ENCODE measurements at places on chromosomes 11 and 22.

DNA sequence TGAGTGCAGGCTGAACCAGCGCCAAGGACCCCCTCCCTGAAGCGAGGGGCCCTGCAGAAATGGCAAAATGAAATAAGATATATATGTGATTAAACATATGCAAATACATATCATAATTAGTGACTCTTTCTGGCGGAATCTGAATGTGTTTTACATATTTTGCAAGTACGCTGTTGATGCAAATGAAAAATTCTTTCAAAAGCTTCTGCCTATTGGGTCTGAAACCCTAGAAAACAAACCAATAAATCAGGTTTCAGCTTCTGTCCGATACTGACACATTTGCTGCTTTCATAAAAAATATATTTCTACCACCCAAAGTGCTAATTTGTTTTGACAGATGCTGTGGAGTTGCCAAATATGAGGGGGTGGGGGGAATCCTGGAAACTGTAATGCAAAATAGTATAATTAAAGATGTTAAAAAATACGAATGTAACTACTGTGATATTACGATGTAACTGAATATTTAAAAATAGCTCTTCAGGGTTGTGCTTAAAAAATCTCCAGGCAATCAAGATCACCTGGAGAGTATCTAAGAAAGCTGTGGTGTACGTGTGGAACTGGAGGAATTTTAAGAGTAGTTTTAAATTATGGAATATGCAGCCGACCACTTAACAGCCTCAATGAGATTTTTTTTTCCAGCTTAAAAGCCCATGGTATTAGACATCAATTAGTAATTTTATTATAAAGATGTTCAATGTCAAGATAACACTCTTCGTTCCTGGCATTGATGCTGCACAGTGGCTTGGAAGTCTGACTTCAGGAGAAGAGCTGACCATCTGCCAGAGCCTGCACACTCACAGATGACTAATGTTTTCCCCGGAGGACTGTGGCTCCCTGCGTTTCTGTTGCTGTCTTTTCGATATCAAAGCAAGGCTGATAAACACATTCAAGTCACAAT lies 122.2 kb upstream of the RCN1 start:
- no peak for DNase-seq

GRCh38 chr11:6437423-6437822 lies 3.4 kb downstream of the HPX start:
- no peak for DNase-seq

DNA sequence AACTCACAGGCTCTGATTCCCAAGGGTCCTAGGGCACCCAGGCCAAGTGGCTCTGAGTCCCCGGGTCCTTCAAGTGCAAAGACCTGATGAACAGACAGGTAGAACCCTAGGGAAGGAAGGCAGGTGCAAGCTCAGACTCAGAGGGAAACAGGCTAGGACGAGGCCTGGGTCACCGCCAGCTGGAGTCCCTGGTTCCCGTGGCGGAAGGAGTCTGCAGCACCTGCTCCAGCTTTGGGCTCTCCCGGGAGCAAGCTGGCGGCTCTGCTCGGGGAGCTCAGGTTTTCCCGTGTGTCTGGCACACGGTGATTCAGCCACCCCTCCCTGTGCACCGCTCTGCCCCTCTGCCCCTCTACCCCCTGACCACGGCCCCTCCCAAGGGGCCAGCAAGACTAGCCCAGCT lies 59.8 kb downstream of the WNT7B start:
- DNase-seq, result no peak

DNA sequence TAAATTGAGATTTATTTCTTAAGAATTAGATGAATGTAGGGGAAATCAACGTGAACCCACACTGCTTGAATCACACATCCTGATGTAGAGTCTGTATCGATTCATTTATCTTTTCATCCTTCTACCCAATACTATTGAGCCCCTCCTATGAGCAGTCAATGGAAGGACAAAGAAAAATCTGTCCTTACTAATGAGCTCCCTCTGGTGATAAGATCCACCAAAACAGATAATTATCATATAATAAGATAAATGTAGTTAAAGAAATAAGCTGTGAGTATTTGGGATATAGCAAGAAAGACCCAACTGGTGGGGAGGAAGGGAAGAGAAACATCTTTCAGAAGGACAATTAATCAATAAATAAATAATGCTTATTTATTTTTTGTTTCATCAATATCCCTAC lies 385.1 kb upstream of the CCDC90B start:
- no peak for DNase-seq

GRCh38 chr11:2466869-2467694 lies 22.3 kb downstream of the KCNQ1 start:
- DNase-seq, result no peak

- DNase-seq, result no peak
Measured at GRCh38 chr11:61701242-61701886, 21.2 kb downstream of the DAGLA start.

DNA sequence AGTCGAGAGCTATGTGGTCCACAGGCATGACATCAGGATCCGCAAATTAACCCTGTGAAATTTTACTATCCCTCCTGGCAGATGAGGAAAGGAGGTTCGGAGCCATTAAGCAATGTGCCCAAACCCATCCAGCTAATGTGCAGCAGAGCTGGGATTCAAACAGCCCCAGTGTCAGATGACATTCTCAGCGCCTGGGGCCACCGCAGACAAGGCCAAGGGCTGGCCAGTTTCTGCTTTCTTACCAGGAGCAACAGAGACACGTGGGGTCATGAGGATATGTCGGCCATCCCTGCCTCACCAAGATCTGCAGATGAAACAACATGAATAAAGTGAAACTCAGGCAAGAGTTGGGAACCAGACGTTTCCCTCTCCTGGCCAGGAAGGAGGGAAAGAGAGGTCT lies 110.2 kb downstream of the TENM4 start:
- DNase-seq, result no peak

DNA sequence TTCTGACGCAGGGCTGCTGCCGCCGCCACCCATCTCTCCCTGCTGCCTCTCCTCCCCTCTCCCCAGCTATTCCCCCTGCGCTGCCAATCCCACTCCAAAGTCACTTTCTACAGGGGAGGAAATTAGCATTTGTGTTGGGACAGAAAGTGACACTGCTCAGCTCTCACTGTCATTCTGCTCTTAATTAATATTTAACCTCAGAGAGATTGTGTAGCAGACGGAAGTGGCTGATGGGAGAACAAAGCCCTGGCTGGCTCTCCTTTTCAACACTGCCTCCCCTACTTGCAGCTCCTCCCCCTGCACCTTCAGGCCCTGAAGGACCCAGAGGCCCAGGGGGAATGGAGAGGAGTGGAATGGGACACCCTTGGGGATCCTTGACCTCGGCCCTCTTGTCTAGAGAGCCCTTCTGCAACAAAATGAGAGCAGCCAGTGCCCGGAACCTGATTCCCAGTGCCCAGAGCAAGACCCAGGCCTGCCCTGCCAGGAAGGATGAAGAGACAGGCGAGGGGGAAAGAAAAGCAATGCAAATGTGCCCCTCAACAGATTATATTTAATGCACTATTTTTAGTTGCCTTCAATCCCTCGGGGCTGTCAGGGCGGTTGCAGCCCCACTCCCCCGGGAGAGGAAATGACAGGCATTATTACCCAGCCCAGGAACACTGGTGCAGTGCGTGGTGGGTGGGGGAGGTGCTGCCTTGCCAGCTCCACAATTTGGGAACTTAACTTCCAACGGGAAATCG lies 14.6 kb upstream of the NRGN start:
- no peak for DNase-seq
